ENCODE measurements at places on chromosomes 2 and 18. TPM values are rescaled to one million over a fixed set of nuclear protein-coding genes. Genes with fewer than 3 reads are reported as not detected.

GRCh38 chr18:8380926-8381325, 228.3 kb upstream of the RAB12 start:
- no peak overlapping the region for H3K27ac ChIP-seq
- H3K36me3 ChIP-seq: no peaks in the 10 kb centered on the region
- H3K27me3 ChIP-seq: no peaks in the 10 kb centered on the region
- H3K4me1 ChIP-seq: no peaks in the 10 kb centered on the region
- no peak for DNase-seq
- H3K4me3 ChIP-seq: no peak overlapping the region

DNA sequence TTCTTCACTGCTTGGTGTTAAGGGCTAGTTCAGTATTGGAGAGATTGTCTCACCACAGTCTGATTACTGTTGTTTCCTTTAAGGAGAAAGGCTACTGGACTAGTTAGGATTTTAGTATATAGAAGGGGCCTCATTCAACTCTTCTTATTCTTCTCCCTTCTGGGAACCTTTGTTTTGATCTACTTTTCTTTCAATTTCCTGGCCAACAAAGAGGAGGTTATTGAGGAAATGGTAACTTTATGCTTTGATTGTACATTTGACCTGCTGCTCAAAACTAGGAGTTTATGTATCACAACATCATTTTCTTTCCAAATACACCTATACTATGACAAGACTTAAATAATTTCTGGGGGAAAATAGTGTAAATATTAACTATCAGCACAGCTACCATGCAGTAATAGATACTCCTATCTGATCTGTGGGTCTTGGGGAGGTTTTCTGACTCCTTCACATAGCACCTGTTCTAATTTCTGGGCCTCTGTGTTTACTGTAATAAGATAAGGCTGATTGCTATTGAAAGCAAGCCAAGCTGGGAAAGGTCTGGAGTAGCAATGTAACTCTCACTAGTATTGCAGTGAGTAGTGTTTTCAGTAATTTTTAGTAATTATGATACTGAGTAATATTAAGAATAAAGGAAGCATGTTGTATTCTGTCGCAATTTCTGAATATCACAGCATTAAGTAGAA, 395.3 kb downstream of the NUP35 start:
- H3K4me3 ChIP-seq: no peak overlapping the region
- no peaks in the 10 kb centered on the region for H3K4me1 ChIP-seq
- H3K36me3 ChIP-seq: no peaks in the 10 kb centered on the region
- H3K27ac ChIP-seq: no peak overlapping the region

- peaks cover 11% of the 10 kb centered on the region for H3K27me3 ChIP-seq
- peak overlapping the region; percentile 61 for H3K27ac ChIP-seq
- H3K4me1 ChIP-seq: peaks cover 13% of the 10 kb centered on the region
- H3K4me3 ChIP-seq: no peak overlapping the region
- DNase-seq: peak; percentile 21
These were observed 28.8 kb upstream of the TMEM18 start for GRCh38 chr2:705971-706511.

SF3B6 gene
- total RNA-seq: 159 TPM

DNA sequence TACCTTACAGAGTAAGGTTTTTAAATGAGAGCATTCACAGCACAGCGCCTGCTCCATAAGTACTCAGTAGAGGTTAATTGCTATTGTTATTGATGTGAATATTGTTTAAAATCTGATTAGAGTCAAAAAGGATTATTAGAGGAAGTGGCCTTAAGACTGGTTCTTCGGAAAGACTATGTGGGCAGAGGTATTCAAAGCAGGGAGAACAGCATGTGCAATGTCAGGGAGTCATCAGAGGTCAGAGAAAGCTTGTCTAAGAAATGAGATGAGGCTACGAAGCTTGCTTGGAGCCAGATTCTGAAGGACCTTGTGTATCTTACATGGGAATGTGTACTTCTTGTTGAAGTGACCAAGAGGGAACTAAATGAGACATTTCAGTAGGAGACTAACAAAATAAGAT, 49.8 kb downstream of the PMS1 start:
- DNase-seq: no peak
- H3K27me3 ChIP-seq: no peaks in the 10 kb centered on the region
- H3K36me3 ChIP-seq: peaks cover 29% of the 10 kb centered on the region

ATIC gene
- 338 TPM for total RNA-seq

DNA sequence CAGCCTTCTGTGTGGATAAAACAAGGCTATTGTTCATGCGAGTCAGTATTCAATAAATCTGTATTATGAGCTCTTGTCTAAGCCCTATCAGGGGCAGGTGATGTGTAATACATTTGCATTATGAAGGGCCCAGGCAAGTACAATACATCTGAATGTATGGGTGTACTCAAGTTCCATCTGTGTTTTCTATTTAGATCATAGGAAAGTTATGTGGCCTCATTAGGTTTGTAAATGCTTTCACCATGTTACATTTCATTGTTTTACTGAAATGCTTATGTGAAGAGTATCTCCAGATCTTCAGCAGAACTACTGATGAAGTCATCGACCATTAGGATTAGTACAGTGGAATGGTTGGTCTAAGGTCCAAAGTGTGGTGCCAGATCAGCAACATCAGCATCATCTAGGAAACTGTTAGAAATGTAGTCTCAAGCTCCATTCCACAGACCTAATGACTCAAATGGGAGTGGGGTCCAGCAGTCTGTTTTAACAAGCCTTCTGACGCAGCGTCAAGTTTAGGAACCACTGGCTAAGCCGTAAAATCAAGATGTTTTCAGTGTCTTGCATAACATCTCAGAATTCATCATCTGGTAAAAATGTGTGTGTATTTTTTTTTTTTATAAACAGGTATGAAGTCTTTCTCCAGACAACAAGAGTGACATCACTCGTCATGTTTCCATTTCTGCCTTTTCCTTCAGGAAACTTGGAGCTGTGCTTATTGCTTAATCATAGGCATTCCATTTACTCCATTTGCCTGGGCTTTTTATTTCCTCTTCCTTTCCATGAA, 80.5 kb downstream of the LYPD6 start:
- no peak for DNase-seq
- no peak overlapping the region for H3K4me3 ChIP-seq
- H3K4me1 ChIP-seq: no peaks in the 10 kb centered on the region
- H3K27ac ChIP-seq: no peak overlapping the region
- peaks cover 3% of the 10 kb centered on the region for H3K36me3 ChIP-seq

DNA sequence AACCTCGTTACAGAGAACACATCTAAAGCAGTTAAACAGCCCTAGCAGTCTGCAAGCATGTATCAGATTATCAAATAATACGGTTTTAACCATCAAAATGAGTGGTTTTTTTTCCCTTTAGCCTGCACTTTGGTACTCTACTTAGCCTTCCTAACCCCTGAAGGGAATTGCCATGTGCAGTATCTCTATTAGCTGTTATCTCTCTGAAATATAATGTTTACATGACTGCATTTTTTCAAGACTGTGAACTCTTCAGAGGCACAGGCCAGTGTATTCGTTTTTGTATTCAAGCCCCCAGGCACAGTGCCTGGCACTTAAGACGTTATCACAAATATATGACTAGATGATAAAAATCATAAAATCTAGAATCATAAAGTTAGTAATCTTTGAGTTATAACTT, 509.5 kb downstream of the PARD3B start:
- DNase-seq: no peak
- no peak overlapping the region for H3K4me3 ChIP-seq
- no peaks in the 10 kb centered on the region for H3K27me3 ChIP-seq
- H3K4me1 ChIP-seq: peaks cover 16% of the 10 kb centered on the region
- H3K36me3 ChIP-seq: peaks cover 6% of the 10 kb centered on the region
- no peak overlapping the region for H3K27ac ChIP-seq

DNA sequence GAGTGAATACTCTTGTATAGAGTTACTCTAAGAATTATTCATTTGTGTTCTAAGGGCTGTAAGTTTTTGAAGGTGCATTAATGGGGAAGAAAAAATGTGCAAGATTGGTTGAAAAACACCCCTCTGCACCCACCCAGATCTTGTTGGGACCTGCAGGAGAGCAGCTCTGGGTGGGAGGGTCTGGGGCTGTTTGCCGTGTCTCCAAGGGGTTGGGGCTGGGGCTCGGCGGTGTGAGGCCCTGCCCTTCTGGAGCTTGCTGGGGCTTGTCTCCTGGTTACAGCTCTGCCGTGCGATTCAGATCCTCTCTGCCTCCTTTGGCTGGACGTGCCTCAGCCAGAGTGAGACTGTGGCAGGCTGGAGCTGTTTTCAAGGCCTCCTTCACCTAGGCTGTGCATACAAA, 26.1 kb downstream of the IGFBP2 start:
- no peaks in the 10 kb centered on the region for H3K4me1 ChIP-seq
- no peak for DNase-seq
- H3K4me3 ChIP-seq: no peak overlapping the region
- H3K27me3 ChIP-seq: no peaks in the 10 kb centered on the region
- no peak overlapping the region for H3K27ac ChIP-seq
- peaks cover 2% of the 10 kb centered on the region for H3K36me3 ChIP-seq

GRCh38 chr2:238771218-238771617, 76.7 kb upstream of the TWIST2 start:
- no peaks in the 10 kb centered on the region for H3K36me3 ChIP-seq
- no peak for DNase-seq
- peaks cover 34% of the 10 kb centered on the region for H3K27me3 ChIP-seq
- H3K4me1 ChIP-seq: no peaks in the 10 kb centered on the region

RNU2-63P gene
- 40.1 TPM for total RNA-seq

- no peak for DNase-seq
- H3K27me3 ChIP-seq: no peaks in the 10 kb centered on the region
These were observed 48.8 kb downstream of the ERBB4 start for GRCh38 chr2:212489719-212490346.

MPP4 gene
- total RNA-seq: not detected

DNA sequence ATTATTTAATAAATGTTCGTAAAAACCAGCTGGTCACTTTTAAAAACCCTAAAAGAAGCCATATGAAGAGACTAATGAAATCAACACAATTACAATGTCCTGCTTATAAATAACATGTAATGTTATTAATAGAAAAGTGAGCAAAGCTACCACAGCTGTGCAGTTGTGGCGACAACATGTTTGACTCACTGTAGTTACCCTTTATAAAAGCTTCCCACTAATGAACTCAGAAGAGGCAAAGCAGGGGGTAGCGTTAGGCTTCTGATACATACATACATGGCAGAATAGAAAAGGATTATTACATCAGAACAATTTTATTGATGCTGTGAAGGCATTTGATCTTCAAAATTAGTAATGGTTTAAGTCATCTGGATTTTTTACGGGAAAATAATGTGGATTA, 219.7 kb downstream of the SLC4A10 start:
- no peak overlapping the region for H3K27ac ChIP-seq
- H3K4me3 ChIP-seq: no peak overlapping the region
- no peak for DNase-seq
- H3K27me3 ChIP-seq: peaks cover 4% of the 10 kb centered on the region
- peaks cover 2% of the 10 kb centered on the region for H3K36me3 ChIP-seq

DNA sequence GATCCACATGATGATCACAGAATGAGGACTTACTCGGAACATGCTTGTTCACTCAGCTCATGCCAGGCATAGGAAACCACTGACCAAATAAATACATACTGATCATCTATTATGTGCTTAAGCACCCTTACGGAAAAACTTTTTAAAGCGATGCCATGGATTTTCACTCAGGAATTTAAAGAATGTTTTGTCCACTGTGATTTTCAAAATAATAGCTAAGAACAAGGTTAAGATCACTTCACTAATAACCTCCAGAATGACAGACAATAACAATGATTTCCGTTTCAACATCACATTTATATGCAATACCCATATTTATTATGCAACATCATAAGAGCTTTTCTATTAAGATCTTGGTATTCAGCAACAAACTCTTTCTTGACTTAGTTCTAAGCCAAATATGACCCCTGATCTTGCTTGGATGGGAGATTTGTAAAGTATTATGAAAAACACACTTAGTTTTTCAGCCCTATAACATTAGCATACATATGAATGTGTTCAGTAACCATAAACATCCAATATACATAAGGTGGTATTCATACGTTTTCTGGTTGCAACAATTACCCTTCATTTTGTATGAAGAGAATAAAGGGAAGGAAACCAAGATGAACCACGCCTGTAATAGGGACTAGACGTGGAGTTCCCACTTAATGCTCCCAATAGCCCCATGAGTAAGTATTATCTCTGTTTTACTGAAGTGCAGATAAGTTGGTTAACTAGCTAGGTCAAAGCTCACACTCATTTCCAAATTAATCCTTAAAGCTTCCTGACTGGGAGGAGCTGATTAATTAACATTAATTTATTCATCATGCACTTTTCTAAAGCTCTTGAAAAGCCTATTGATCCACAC, 1.9 kb downstream of the CD302 start:
- H3K36me3 ChIP-seq: no peaks in the 10 kb centered on the region
- H3K27me3 ChIP-seq: peaks cover 26% of the 10 kb centered on the region
- no peak overlapping the region for H3K27ac ChIP-seq
- no peak for DNase-seq
- peaks cover 11% of the 10 kb centered on the region for H3K4me1 ChIP-seq

SERPINB13 gene
- not detected for total RNA-seq

DNA sequence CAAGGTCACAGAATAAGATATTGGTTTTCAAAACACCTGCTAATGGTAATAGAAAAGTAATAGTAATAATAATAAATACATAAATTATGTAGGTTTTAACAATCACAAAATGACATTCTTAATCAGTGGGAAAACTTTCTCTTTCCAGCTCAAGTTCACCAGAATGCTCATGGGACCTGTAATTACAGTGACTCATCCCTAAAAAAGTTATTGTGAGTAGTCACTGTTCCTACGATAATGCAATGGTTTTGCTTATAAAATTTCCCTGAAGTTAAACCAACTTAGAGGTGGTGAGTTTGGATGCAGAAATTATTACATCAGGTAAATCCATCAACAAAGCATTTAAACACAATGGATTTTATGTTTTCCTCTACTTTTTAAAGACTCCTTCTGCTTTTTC, 502.3 kb downstream of the PID1 start:
- no peak overlapping the region for H3K27ac ChIP-seq
- no peaks in the 10 kb centered on the region for H3K36me3 ChIP-seq
- no peak for DNase-seq
- no peaks in the 10 kb centered on the region for H3K4me1 ChIP-seq
- no peak overlapping the region for H3K4me3 ChIP-seq

DNA sequence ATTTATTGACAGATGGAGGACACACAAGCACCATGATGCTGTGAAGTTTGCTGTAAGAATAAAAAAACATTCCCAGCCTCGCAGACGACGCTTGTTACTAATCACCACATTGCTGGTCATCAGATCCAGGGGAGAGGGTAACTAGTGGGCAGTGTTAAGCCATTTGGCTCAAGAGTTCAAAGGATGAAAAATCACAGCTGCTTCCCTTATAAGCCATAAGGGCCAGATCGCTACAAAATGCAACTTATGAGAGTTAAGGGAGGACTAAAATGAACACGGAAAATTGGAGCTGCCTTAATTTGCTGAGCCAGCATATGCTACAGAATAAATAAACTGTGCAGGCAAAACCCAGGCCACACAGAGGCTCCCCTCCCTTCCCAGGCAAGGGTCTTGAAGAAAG, 522.6 kb downstream of the TDRD15 start:
- no peaks in the 10 kb centered on the region for H3K27me3 ChIP-seq
- H3K36me3 ChIP-seq: no peaks in the 10 kb centered on the region
- no peaks in the 10 kb centered on the region for H3K4me1 ChIP-seq
- no peak for DNase-seq
- H3K27ac ChIP-seq: no peak overlapping the region

Data from activated naive CD8-positive, alpha-beta T cell treated with anti-CD3 and anti-CD28 coated beads for 36 hours (primary cell).